ENCODE measurements at places on chromosomes 4 and X. TPM values are rescaled to one million over a fixed set of nuclear protein-coding genes. Genes with fewer than 3 reads are reported as not detected.

- DNase-seq, result no peak
These were observed 1068.4 kb upstream of the INTU start for GRCh38 chr4:126564283-126564854.

DNA sequence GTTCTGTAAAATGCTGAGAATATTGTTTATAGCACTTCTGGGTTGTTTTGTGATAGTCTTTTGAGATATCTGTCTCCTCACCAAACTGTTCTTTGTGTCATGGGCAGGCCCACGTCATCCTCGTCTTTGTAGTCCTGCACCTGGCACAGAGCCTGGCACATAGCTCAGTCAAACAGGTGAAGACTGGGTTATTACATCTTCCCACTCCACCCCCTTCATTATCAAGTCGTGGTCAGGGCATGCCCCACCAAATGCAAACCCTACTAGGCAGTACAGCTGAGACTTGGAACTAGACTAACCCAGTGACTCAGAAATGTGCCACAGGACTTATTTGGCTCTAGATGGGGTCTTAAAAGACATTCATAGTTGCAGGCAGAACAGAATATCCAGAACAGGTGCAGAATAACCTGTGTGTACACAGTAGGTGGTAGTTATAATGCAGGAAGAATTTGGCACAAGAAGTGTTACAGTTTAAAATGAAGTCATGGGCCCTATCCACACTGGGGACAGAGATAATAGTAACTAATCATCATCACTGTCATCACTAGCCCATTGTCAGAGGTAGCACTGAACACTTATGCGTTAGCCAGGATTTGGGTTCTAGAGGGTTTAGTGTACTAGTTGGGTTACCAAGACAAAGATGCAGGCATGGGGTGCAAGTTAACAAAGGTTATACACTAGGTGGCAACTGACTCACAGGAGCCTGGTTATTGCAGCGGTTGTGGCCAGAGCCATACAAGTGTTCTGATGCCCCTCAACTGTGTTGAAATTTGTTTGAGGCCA lies 74.9 kb downstream of the TBL1X start:
- peak; percentile 13 for DNase-seq

GRCh38 chrX:17553469-17553868 lies 178.5 kb downstream of the NHS start:
- no peak for DNase-seq

GRCh38 chr4:3512279-3512678 lies 19.9 kb downstream of the LRPAP1 start:
- no peak for DNase-seq

The GSX2 gene
- total RNA-seq, result not detected

- no peak for DNase-seq
These were observed 14.6 kb downstream of the GRXCR1 start for GRCh38 chr4:42906891-42907759.

DNA sequence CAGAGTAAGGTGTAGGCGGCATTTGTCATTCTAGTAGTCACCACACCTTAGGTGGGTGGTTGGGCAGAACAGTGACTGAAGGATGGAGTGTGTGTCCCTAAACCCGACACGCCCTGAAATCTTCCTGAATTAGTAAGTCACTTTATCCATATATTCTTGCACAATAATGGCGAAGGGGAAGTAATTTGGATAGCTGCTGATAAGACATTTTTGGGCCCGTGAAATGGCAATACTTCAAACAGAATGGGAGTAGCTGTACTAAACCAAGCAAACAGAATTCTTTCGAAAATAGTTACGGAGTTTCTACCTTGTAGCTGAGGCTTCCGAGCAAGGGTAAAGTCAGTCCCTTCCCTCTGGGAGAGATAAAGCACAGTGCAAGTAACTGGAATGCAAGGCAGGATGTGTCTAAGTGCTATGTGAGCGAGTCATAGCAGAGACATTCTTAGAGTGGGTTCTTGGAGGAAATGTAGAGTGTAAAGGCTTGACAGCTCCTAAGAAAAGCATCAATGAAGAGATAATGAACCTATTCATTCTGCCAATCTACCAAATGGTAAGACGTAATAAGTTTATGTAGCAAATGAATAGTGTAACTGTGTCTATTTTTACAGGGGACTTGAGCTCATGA lies 72.8 kb downstream of the CLCN5 start:
- no peak for DNase-seq

The C4orf51 gene
- total RNA-seq, result not detected

DNA sequence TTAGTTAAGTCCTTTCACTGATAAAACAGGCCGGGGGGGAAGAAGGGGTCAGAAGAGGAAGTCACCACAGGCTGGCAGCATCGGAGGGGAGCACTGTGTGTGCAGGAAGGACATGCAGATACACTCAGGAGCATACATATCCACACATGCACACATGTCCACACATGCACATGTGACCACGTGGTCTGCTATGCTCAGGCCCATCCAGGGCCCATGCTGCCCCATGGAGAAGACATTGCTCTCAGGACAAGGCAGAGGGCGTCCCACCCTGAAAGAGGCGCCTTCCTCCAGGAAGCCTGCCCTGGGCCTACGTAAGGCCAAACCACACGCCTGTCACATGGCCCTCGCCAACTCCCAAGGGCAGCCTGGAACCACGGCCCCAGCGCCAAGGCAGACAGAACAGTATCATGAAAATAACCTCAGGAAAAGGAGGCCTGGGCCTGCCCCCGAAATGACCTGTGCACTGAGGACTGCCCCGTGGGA lies 15.8 kb downstream of the WDR1 start:
- DNase-seq, result no peak

The ZCCHC12 gene
- total RNA-seq, result 0.51 TPM

The TBCK gene
- 72.9 TPM for total RNA-seq

- DNase-seq, result no peak
These were observed 76.8 kb upstream of the PRPS1 start for GRCh38 chrX:107551546-107551945.

The FBXW7 gene
- 126 TPM for total RNA-seq

The FAM199X gene
- 25.4 TPM for total RNA-seq

DNA sequence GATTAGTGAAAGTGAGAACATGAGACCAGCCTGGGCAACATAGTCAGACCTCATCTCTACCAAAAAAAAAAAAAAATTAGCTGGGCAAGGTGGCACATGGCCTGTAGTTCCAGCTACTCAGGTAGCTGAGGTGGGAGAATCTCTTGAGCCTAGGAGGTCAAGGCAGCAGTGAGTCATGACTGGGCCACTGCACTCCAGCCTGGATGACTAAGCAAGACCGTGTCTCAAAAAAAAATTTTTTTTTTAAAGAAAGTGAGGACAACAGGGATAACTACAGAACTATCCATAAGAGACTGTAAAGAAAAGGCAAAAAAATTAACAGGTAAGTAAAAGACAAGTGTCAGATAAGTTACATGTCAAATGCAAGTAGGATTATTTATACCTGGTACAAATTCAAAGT lies 13.5 kb upstream of the SPP1 start:
- DNase-seq, result no peak

The PARM1 gene
- 29.5 TPM for total RNA-seq

The GAGE12F gene
- total RNA-seq, result not detected

DNA sequence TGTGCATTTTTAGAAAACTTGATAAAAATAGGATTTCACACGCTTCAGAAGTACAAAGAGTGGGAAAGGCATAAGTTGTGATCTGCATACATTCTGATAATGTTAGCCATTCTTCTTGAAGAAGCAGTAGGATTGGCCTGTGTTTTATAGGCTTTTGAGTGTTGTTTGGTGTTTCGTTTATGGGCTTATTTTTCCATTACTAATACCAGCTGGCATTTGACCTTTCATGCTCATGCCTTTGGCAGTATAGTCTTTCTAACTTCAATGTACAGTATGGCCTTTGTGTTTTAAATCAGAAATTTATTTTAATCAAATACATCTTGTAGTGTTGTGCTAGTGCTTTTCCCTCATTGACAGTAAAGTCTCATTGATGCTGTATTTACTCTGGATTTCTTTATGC lies 51.5 kb upstream of the SLC4A4 start:
- no peak for DNase-seq

The SMAD1 gene
- total RNA-seq, result 80.7 TPM

DNA sequence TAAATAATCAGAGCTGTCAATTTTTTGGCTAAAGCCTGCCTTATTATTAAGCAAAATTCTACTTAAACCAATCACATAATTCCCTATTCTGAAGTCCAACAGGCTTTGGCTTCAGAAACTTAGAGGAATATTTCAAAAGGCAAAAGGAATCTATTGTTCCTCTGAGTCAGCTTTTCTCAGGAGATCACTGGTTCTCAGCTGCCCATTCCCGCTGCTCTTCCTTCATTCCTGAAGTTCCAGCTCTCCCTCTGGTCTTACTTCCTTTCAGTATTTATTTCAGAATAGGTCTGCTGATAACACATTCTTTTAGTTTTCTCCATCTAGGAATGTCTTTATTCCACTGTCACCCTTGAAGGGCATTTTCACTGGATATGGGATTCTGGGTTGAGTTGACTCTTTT lies 133.7 kb downstream of the SOWAHB start:
- no peak for DNase-seq

GRCh38 chrX:48511560-48511959 lies 2.8 kb downstream of the PORCN start:
- peak; percentile 8 for DNase-seq

The CYTL1 gene
- 4.6 TPM for total RNA-seq

DNA sequence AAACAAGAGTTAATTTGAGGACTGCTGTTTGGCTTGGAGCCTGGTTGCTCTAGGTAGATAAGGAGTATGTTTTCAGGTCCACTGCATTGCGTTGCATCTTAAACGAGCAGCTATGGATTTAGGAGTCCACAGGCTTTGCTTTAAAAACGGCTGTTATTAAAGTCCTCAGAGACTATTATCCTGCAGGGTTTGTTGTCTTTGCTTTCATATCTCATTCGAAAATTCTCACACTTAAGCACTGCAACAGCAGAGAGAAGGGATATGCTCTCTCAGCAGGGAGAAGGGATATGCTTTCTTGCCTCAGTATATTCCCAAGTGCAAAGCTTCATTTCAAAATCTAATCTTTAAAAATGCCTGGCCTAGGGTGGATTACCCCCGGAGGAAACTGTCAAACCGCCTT lies 444.7 kb upstream of the FTHL17 start:
- DNase-seq, result no peak

DNA sequence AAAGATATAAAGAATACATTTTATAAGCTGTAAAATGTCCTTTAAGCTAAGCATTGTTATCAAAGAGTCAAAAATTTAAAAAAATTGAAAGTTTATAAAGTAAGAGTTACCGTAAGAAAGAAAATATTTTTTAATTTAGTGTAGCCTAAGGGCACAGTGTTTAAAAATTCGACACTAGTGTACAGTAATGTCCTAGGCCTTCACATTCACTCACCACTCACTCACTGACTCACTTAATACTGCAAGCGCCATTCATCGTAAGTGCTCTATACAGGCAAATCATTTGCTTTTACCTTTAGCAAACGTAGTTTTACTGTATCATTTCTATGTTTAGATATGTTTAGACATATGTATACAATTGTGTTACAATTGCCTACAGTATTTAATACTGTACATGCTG lies 20.2 kb downstream of the GLRA3 start:
- DNase-seq, result no peak

GRCh38 chr4:7904952-7905915 lies 34.4 kb downstream of the AFAP1 start:
- DNase-seq, result peak; percentile 90

The EGF gene
- 16.9 TPM for total RNA-seq

GRCh38 chr4:154335588-154335987 lies 156.0 kb downstream of the DCHS2 start:
- no peak for DNase-seq

DNA sequence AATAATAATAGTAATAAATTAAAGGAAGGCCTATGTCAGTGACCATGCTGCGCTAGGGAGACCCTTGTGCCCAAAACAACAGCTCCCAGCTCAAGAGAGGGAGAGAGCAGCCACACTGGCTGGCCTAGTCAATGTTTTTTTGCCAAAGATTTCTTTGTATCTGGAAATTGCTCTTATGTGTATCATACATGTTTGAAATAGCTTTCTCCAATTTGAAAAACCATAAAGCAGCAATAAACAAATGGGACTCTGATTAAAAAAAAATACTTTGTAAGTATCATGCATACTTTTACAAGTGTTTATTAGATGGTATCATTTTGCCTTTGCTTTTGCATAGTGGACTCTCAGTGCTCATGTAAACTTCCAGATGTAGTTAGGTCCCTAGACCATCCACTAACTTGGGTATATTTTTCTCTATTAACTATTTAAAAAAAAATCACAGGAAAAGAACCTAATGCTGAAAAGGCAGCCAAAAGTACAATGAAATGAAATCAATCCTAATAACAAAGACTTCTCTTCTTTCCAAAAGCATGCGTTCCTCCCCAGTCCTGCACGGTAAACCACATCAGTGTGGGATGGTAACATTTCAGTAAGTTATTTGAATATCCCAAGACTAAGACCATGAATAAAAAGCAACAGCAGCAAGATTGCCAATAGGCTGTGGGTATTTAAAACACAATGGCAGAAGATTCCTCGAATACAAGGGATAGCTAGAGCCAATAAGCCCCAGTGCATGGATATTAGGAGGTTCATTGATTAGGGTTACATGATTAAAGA lies 117.6 kb downstream of the PALLD start:
- no peak for DNase-seq

DNA sequence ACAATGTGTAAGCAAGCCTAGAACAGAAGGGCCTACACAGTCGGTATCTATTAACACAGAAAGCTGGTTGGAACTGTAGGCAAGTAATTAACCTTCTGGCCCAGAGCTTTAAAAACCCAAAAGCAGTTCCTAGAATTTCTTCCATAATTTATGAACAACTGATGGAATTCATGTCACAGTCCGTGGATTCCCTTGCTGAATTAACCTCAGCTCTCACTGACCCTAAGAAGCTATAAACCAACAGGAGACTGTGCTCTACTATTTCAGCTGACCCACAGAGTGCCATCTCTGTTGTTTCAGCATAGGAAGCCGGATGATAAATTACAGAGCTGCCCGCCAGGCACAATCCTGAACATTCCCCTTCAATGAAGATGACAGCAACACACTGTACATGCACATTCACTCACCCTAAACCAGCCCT lies 157.3 kb downstream of the PRDM5 start:
- no peak for DNase-seq

- peak; percentile 56 for DNase-seq
These were observed 774 bp downstream of the FAM193A start for GRCh38 chr4:2537011-2537830.

- DNase-seq, result no peak
These were observed 5.8 kb upstream of the CDK16 start for GRCh38 chrX:47212381-47213293.

GRCh38 chr4:13484749-13485221 lies 645 bp upstream of the RAB28 start:
- DNase-seq, result peak; percentile 58

The FHDC1 gene
- 9.9 TPM for total RNA-seq
